Hippocampal formation (tissue), 2 donors: ENCODE measurements at places on chromosomes 2 and 18.

- no peak for DNase-seq
Observed at GRCh38 chr2:120829633-120830025, 94.0 kb downstream of the GLI2 start.

DNA sequence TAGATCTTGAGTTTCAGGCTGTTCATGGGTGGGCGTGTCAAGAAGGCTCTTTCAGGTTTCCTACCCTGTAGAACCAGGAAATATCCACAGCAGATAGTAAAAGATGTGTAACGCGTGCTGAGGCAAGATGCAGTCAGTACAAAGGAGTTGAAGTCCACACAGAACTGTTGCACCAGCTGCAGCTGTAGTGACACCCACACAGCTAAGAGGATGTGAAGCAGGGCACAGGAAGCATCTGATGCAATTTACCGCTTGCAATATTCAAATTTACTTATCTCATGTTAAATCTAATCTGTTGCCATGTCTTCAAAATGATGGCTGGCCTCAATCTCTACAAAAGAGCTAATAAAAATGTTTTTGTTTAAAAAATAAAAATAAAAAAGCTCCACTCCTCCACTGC is 132.8 kb downstream of the ARHGAP15 start:
- DNase-seq: no peak

- no peak for DNase-seq
Observed at GRCh38 chr2:55888936-55889335, 34.6 kb downstream of the EFEMP1 start.

- DNase-seq: no peak
Observed at GRCh38 chr18:7155887-7156286, 38.3 kb upstream of the LAMA1 start.

GRCh38 chr2:235230821-235231601 is 262.8 kb upstream of the AGAP1 start:
- DNase-seq: no peak

GRCh38 chr2:105391058-105391627 is 7.7 kb downstream of the FHL2 start:
- no peak for DNase-seq

DNA sequence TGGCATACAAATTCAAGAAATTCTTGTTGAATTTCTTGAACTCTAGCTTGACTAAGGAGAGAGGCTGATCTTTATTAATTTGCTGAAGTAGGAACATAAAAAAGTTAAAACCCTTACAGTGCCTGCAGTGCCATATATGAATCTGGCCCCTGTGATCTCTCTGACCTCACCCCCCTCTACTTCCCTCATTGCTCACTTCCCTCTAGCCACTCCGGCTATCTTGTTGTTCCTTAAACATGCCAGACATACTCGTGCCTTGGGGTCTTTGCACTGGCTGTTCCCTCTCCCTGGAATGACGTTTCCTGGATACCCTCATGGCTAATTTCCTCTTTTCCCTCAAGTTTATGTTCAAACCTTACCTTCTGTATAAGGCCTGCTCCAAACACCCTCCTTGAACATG is 246.3 kb upstream of the SIX2 start:
- DNase-seq: no peak

DNA sequence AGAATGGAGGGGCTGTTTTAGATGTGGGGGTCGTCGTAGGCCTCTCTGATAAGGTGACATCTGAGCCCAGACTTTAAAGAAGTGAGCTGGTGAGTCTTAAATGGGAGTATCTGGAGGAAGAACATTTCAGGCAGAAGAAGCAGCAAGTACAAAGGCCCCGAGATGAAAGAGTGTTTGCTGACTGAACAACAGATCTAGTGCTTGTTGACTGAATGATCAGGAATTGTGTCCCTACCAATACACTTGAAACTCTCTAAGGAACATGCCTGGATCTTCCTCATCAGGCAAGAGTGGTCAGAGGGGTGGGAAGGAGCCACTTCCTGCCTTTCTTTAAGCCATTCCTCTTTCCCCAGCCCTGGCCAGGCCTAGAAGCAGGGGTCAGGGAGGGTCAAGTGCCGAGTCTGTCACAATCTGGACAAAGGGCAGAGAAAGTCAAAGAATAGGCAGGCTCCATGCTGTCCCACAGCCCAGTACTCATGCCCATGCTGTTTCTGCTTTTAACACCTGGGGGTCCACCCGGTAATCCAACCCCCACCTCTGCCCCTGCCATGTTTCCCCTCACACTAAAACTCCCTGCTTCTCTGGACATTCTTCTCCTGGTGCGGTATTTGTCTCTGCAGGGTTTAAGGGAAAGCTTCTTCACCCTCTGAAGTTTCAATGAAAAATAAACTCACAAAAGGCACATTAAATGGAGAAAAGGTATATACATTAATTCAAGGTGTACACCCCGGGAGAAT is 3.0 kb upstream of the TMEM37 start:
- DNase-seq: no peak

GRCh38 chr2:160294339-160294803 is 94.3 kb upstream of the ITGB6 start:
- no peak for DNase-seq

DNA sequence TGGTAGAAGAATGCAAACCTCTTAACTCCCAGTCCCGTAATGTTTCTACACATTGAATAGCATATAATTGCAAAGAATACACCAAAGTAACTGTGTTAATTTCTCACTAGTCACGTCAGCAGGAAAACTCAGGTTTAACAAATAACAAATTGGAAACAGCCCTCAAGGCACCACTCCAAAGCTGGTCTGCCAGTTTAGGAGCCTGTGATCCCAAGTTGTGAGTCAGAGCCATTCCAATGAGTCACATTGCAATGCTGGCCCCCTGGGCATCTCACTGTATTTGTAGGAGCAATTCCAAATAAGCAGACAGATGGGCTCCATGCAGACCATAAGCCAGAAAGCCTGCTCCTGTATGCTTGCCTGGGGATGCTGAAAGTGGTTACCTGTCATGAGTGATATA is 143.2 kb upstream of the SETBP1 start:
- no peak for DNase-seq

DNA sequence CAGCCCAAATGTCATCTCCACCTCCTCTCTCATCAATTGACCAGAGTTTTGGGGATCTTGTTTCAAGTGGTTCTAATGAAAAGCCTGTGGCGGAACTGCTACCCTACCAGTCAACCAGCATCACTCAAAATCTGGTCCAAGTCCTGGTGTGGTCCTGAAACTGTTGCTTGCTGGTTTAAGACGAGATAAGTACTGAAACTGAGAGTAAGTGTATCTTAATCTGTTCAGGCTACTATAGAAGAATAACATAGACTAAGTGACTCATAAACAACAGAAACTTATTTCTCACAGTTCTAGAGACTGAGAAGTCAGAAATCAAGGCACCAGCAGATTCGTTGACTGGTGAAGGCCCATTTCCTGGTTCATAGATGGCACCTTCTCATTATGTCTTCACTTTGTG is 879 bp upstream of the GALNT5 start:
- no peak for DNase-seq

DNA sequence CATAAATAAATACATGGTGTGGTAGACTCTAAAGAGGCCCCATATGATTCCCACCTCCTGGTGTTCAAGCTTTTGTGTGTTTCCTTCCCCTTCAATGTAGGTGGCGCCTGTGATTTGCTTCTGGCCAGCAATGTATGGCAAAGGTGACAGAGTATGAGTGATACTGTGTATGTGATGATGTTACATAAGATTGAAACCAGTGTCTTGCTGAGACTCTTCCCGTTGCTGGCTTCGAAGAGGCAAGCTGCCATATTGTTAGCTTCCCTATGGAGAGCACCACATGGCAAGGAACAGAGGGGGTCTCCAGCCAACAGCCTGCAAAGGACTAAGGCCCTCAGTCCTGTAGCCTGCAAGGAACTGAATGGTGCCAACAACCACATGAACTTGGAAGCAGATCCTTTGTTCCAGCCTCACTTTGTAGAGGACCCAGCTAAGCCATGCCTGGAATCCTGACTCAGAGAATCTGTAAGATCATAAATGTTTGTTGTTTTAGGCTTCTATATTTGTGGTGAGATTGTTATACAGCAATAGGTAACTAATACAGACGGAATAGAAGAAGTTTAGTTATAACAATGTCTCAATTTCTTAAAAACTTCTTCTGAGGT is 1.7 kb upstream of the SMAD4 start:
- no peak for DNase-seq

DNA sequence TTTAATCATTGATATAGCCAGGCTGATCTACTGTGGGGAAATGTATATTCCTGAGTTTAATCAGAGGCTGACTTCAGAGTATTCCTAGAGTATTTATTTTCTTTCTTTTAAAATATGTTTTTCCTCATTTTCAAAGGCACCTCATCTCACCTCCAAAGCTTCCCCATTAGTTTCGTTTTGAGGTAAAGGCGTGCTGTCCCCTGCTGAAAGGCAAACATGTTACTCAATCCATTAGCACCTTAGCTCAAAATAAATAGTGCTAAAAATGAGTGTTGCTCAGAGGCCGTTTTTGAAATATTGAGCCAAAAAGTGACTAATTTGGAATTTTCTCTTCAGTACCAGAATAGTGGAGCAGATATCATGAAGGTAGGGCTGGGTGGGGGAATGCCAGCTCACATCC is 386.2 kb downstream of the SOX11 start:
- DNase-seq: no peak

- DNase-seq: no peak
Observed at GRCh38 chr2:60475123-60475830, 78.2 kb downstream of the BCL11A start.

GRCh38 chr2:39515897-39516346 is 78.8 kb upstream of the MAP4K3 start:
- no peak for DNase-seq

- DNase-seq: no peak
Observed at GRCh38 chr2:240360645-240361475, 74.6 kb upstream of the GPC1 start.

GRCh38 chr2:189360861-189361260 is 80.4 kb upstream of the WDR75 start:
- DNase-seq: no peak
